ENCODE measurements at places on chromosomes 5 and 9.

DNA sequence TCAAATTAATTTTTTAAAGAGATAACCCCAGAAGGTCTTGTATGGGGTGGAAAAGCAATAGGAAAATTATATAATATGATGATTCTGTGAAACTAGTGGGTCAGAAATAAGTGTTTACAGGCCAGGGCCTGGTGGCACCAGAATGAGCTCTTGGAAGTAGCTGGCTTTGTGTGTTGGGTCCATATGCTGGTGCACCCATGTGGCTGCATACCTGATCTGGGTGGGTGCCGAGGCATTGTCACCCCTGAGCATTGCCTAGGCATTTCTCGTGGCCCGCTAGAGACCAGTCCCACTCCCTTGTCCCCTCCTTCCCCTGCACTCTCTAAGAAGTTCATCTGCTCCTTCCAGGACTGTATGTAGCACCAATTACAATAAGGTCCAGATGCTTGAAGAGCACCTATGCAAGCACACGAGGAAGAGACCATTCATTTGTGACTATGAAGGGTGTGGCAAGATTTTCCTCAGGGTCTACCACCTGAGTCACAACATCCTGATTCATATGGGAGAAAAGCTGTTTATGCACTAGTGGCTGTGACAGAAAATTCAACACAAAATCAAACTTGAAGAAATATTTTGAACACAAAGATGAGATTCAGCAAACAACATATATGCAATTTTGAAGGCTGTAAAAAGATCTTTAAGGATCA lies 19.8 kb upstream of the IL33 start:
- DNase-seq, result no peak

DNA sequence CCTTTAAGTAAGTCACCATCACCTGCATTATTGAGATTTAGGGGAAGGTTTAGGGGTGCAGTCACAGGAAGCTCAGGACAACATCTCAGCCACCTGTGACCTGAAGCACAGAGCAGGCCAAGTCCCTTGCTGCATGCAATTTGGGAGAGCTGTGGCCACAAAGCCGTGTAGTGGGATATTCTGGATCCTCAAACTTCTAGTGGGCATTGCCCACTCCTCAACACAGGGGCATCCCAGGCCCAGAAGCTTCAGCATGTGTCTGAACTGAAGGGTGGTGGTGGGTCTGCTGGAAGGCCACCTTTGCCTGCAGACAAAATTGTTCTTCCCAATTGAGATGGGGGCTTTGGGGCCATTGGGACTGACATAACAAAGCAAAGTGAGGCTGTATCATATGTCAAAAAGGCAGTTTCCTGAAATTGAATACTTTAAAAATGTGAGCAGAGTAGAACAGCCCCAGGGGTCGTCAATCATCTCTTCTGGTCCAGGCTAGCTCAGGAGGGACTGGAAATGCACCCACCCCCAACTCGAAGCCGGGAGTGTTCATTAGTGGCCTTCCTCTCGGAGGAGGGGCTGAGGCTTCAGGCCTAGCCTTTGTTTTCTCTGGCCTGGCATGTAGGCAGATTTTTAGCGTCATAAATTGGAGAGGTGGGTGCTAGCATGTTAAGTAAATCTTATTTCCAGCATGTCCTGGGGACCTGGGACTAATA lies 2.8 kb upstream of the GADD45G start:
- DNase-seq, result no peak

DNA sequence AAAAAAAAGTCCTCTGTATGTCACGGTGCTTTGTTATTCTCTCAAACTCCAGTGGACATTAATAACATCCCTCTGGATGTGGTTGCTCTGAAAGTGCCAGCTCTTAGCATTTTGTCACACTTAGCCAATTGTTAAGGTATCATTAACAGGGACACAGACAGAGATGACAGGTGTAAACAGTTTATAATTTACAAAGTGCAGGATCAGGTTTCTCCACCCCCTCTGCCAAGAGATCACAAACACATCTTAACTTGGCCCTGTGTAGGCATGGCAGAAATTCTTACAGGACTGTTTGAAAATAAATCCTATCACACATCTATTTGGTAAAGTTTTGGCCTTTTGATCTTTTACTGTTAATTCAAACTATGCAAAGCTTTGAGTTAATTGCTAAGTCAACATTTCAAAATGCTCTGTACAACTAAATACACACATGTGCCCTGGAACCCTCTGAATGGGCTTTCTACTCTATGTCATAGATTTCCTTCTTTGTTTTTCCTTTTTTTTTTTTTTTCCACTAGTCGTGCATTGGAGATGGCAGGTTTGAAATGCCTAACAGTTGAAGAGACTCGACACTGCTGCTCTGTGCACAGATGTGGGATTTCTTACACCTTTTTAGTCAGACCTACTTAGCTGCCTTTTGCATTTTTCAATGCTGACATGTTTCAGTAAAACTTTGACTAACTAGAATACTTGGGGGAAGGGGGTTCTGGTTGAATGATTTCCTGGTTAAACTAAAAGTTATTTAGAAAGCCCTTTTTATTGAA lies 41.7 kb downstream of the SEMA6A start:
- peak; percentile 57 for DNase-seq

DNA sequence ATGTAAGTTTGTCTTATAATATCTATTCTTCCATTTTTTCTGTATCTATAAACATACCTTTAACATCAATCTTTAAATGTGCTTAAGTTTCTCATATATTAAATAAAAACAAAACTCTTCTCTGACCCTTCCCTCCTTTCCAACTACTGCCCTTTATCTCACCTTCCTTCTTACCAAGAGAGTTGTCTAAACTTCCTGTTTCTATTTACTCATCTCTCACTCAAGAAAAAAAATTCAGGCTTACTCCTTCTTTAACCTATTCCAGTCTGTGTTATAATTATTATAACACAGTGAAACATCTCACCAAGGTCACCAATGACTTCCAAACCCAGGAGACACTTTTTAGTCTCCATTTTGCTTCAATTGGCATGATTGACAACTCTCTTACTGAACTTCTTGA lies 140.9 kb downstream of the CCDC171 start:
- no peak for DNase-seq

DNA sequence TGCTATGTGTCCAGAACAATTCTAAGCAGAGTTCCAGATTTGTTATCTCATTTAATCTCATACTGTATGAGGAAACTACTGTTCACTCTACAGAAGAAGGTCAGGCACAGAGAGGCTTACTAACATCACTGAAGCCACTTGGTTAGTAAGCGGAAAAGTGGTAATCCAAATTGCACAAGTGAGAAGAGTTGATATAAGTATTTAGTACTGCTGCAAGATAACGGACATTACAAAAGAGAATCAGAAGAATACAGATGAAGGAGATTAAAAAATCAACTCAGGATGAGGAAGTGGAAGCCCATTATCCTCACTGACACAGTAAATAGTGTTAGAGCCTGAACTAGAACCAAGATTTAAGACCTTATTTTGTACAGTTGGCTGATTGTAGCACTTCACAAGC lies 22.3 kb upstream of the TLR4 start:
- no peak for DNase-seq

- no peak for DNase-seq
Observed at GRCh38 chr9:119409552-119409951, 40.3 kb upstream of the BRINP1 start.

DNA sequence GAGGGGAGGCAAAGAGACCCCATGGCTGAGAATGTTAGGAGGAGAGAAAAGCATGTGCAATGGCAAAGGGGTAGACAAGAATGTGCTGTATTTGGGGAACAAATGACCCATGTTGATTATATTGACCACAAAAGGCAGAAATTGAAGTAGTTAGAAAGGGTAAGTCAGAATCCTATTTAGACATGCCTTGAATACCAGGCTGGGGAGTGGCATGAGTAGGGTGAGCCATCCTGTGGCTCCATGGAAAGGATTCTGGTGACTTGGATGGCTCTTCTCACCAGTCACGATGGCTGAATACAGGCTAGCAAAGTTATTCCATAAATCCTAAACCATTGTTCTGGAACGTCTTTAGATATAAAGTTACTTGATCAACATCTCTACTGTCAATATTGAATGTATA lies 73.4 kb upstream of the MEF2C start:
- DNase-seq, result no peak

- DNase-seq, result peak; percentile 85
Observed at GRCh38 chr5:77129391-77129990, 42.4 kb upstream of the ZBED3 start.

- no peak for DNase-seq
Observed at GRCh38 chr9:79924836-79925235, 353.1 kb downstream of the TLE4 start.

DNA sequence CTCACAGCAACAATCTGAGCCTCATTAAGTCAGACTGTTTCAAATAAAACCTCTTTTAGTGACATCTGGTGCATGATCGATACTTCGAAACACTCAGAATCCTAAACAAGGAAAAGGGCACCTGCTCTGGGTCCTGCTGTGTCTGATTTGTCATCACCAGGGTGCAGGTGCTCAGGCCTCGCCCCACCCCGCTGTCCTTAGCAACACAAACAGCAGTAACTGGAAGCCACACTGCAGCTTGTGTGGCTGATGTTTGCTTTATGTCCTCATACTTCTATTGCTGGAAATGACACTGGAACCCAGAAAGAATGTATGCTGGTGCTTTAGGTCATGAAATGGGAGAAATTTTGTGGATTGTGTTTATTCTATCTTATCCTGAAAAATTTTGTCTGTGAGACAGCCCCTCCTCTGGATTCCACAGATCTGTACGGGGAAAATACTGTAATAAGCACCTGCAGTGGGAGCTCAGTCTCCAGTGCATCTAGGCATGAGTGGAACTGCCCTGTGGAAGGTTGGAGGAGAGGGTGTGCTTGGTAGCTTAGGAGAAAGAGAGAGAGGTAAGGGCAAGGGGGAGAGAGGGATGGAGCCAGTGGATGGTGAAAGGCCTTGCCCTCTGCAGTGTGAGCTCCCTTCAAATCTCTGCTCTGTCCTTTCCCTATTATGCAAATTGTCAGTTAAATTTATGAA lies 284.2 kb downstream of the SMARCA2 start:
- DNase-seq, result no peak

DNA sequence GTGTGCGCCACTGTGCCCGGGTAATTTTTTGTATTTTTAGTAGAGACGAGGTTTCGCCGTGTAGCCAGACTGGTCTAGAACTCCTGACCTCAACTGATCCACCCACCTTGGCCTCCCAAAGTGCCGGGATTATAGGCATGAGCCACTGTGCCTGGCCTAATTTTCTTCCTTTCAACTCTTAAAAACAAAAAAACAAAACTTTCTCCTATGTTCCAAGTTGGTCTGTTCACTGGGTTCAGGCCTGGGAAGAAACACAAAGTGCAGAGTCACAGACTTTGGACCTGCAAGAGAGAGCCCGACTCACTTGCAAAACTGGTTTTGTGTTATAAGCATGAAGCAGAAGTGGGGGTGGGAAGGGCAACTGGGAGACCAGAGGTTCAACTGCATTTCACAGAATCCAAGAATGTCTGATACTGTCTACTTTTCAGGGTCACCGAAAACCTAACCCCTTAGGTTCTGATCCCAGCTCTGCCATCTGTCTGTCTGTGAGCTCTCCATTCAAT lies 5.2 kb upstream of the HDHD3 start:
- no peak for DNase-seq

DNA sequence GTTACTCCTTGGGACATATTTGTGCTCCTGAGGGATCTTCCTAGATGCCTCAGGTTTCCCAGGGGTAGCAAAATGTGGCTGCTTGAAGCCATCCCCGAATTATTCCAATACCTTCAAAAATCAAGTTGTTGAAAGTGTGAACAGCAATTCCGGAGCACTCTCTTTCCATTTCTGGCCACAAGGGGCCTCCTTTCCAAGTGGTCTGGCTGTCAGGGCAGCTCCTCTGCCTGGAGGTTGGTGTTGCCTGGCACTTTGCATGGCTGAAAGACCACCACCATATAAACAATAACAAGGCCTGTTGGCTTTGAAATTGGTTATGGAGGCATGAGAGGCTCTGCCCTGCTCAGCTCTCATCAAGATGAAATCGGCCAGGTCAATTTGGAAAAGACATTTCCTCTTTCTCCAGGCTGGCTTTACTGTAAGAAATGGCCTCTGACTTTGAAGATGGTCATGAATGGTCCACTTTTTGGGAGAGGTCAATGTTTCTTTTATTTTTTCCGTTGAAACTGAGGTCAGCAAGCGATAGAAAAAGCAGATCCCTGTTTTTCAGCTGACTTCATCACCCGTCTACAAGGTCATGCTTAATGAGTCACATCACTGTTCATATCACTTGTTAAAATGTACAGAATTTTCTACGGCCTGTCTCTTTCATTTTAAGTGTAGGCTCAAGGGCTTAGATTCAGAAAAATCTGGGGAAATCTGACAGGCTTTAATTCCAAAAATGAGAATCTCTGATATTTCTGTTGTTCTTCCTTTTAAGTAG lies 481.1 kb upstream of the ZNF608 start:
- DNase-seq, result no peak

GRCh38 chr9:117709936-117710335 lies 5.7 kb downstream of the TLR4 start:
- DNase-seq, result no peak

DNA sequence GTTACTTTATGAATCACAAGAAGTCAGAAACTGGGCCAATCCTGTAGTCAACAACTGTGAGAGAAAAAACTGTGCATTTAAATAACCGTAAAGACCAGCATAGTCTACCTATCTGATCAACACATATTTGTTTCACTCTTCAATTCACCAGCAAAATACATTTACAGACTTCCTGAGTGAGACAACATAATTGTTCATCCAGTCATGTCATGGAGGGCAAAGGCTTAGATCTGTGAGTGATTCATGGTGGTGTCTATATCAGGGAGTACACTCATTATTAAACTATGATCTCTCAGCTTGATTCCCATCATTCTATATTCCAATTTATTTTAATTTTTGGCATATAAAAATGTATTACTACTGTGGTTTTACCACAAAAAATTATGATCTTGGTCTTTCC lies 694.6 kb downstream of the DNAH5 start:
- DNase-seq, result no peak

DNA sequence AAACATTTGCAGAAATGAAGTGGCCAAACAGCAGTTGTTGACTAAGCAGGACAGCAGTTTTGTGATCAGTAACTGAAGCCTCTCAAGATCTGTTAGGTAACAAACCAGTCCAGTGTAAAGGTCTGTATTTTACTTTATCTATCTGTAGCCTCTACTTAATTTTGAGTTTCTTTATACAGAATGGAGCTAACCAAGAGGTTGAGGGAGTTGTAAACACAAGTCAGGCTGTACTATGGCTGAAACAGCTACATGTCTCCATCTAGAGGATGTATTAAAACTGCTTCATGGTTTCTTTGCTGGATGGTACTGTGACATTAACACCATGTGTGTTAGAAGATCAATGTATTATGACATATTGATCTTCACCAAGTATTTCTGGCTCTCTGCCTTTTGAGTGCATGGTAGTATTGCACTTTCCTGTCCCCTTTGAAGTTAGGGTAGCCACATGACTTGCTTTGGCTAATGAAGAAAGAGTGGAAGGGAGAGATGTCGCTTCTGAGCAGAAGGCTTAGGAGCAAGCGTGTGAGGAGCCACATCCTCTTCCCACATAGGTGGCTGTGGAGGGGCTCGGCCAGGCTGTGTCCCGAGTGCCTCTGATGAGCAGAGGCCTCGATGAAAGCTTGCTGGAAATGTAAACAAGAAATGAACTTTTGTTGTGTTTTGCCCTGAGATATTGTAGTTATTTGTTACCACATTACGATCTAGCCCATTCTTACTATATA lies 105.6 kb upstream of the PCA3 start:
- DNase-seq, result peak; percentile 67

GRCh38 chr5:112604732-112605630 lies 132.7 kb upstream of the APC start:
- peak; percentile 87 for DNase-seq

Data from muscle of leg (tissue), 16 donors.